Liver (tissue), 10 donors: ENCODE measurements at places on chromosomes 4 and X.
A peak's percentile ranks its signal among the peaks of the same experiment; 100 is the strongest.

GRCh38 chr4:184012937-184013336 lies 107.8 kb downstream of the STOX2 start:
- no peaks in the 10 kb centered on the region for H3K36me3 ChIP-seq
- DNase-seq: no peak
- no peak overlapping the region for H3K27ac ChIP-seq
- H3K4me1 ChIP-seq: no peaks in the 10 kb centered on the region
- no peaks in the 10 kb centered on the region for H3K27me3 ChIP-seq

DNA sequence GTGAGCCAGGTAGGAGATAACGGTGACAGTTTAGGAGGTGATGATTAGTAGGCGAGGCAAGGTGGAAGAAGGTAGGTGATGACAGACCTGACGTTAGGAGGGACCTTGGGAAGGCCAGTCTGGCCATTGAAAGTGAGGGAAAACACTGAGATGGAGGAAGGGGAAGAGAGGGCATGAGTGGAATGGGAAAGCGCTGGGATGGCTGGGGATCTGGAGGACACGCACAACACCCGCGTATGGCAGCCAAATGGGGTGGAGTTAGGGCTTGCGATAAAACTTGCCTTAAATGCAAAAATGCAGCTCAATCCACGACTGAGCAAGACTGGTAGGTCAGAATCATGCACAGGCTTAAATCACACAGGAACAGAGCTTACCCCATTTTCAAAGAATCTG lies 605 bp upstream of the CDKL2 start:
- no peaks in the 10 kb centered on the region for H3K36me3 ChIP-seq
- peaks cover 2% of the 10 kb centered on the region for H3K4me1 ChIP-seq
- H3K27ac ChIP-seq: no peak overlapping the region
- H3K4me3 ChIP-seq: no peak overlapping the region
- DNase-seq: no peak

DNA sequence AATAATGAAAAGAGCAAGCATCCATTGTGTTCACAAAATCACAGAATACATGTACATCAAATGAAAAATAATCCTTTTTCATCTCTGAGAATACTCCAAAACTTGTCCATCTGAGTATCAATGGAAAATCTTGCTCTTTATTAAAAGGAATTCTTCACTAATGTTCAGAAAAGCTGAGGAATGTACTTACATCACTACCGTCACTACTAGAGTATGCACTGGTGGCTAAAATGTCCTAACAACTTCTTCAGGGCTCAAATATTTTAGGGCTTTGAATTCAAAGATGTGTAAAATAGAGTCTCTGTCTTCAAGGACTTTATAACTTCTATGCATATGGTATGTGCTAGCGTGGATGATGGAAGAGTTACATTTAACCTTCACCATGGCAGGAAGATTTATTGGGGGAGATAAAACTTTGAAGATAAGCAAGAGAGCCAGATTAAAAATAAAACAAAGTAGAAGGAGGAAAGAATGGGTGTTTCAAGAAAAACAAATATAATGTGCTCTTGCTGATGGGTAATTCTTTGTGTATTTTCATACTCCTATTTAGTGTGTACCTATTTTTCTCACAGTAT lies 55.1 kb downstream of the DMD start:
- no peak for DNase-seq
- H3K36me3 ChIP-seq: no peaks in the 10 kb centered on the region
- no peak overlapping the region for H3K27ac ChIP-seq

DNA sequence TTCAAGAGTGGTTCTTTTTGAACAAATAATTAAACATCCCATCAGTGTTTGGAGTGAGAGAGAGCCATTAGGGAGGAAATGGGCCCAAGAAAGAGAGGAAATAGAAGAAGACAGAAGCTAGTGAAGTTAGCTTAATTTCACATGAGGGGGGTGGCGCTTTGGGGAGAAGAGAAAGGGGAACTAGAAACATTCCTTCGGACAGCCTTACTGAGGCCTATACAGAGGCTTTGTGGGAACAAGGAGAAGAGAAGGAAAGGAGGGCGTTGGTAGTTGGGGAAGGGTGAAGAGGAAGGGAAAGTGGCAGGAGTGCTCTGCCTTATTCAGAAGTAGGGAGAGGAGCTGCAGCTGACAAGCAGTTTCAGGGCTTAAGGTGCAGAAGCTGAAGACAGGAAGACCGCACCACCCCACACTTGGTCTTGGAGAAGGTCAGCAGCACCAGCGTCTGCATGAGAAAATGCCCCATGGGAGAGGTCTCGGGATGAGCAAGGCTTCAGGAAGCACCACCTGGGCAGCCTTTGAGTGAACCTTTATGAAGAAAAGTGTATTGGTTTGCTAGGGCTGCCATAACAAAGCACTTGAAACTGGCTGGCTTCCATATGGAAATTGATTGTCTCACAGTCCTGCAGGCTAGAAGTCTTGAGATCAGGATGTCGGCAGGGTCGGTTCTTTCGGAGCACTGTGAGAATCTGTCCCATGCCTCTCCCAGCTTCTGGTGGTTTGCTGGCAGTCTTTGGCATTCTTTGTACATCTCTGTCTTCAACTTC lies 85.1 kb downstream of the KIT start:
- H3K4me3 ChIP-seq: no peak overlapping the region
- no peaks in the 10 kb centered on the region for H3K36me3 ChIP-seq
- H3K27ac ChIP-seq: no peak overlapping the region
- H3K4me1 ChIP-seq: no peaks in the 10 kb centered on the region

DNA sequence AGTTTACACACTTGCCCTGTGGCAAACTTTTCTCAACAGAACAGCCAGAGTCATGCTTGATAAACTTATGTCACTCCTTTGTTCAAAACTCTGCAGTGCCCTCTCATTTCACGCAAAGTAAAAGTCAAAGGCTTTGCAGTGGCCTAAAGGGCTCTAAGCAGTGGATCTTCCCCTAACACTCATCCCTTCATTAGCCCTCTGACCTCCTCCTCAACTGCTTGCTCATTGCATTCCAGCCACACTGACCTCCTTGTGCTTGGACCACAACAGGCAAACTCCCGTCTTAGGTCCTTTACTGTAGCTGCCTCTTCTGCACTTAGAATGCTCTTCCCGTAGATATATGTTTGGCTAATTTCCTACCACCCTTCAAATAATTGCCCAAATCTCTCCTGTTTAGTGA lies 5.6 kb downstream of the PRDM5 start:
- no peak overlapping the region for H3K27ac ChIP-seq
- no peaks in the 10 kb centered on the region for H3K36me3 ChIP-seq
- no peak for DNase-seq
- no peaks in the 10 kb centered on the region for H3K27me3 ChIP-seq
- no peaks in the 10 kb centered on the region for H3K4me1 ChIP-seq

DNA sequence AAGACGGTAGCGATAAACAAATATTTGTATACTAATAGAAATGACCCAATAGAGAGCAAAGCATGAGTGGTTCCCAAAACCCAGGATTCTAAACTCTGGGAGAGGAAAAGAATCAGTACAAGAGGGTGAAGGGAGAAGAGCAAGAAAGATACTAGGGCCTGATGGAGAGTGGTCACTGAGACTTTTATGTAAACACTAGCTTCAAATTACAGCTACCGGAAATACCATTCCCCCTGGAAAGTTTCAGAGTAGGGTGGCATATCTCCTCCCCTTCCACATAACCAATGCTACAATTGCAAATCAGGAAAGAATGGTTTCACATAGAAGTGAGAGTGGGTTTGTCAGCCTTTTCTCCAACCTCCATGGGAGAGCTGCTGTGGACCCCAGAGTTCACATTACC lies 77.1 kb downstream of the EIF4E start:
- H3K27me3 ChIP-seq: no peaks in the 10 kb centered on the region
- DNase-seq: no peak
- H3K36me3 ChIP-seq: no peaks in the 10 kb centered on the region
- no peak overlapping the region for H3K27ac ChIP-seq

- H3K4me1 ChIP-seq: peaks cover 8% of the 10 kb centered on the region
- DNase-seq: no peak
- peak overlapping the region; percentile 92 for H3K27ac ChIP-seq
- H3K36me3 ChIP-seq: no peaks in the 10 kb centered on the region
Observed at GRCh38 chr4:83285055-83285407, 433 bp upstream of the COQ2 start.
